Cardiac muscle cell (in vitro differentiated cells and primary cell): ENCODE measurements at places on chromosomes 4 and X. TPM values are rescaled to one million over a fixed set of nuclear protein-coding genes. Genes with fewer than 3 reads are reported as not detected.

DNA sequence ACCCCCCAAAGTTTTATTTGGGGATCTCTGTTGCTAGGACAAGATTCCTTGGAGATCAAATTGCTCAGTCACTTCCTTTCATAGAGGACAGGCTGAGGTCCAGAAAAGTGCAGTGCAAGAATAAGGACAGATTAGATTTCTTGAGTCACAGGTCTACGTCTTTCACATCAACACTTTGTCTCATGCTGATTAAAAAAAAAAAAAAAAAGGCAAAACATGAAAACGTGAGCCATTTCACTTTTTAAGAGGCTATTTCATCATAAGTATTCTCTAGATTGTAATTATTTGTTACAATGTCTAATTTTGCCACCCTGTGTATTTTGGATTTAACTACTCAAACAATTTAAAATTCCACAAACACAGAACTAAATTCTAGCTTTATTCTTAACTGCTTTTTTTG lies 647.0 kb downstream of the TRAM1L1 start:
- H3K27me3 ChIP-seq: no peaks in the 10 kb centered on the region
- no peaks in the 10 kb centered on the region for H3K4me1 ChIP-seq
- DNase-seq: no peak
- H3K4me3 ChIP-seq: no peak overlapping the region

GRCh38 chr4:102308032-102308799 lies 37.1 kb downstream of the SLC39A8 start:
- H3K4me1 ChIP-seq: no peaks in the 10 kb centered on the region
- H3K4me3 ChIP-seq: no peak overlapping the region
- H3K27me3 ChIP-seq: no peaks in the 10 kb centered on the region

- H3K27me3 ChIP-seq: no peaks in the 10 kb centered on the region
- H3K27ac ChIP-seq: no peak overlapping the region
- no peak overlapping the region for H3K4me3 ChIP-seq
- H3K4me1 ChIP-seq: no peaks in the 10 kb centered on the region
- H3K36me3 ChIP-seq: no peaks in the 10 kb centered on the region
- DNase-seq: no peak
Measured at GRCh38 chr4:171583790-171584189, 229.4 kb upstream of the GALNTL6 start.

GRCh38 chrX:6732101-6732500 lies 197.2 kb upstream of the VCX3A start:
- no peaks in the 10 kb centered on the region for H3K36me3 ChIP-seq
- H3K4me1 ChIP-seq: no peaks in the 10 kb centered on the region
- DNase-seq: no peak
- H3K4me3 ChIP-seq: no peak overlapping the region

DNA sequence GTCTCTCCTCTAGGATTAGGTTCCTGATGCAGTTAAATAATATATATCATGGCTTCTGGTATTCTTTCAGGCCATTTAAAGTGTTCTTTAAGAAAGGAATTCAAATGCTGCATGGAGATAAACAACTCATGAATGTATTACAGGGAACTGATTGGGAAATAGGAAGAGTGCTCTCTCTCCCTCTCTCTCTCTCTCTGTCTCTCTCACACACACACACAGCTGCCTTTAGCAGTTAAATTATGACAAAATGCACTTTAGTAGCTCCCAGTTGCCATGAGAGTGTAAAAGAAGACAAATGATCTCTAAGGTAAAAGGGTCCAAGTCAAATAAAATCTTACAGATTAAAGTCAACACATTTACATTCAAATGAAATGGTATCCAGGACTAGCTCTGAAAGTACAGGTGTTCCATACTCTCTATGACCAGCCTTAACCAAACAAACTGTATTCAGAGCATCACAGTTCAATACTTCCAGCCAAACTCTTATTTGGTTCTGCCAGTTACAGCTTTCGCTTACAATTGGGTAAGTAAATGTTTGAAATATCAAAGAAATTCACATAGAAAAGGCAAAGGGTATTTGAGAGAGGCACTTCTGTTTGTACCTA lies 94.7 kb upstream of the CXXC4 start:
- no peak overlapping the region for H3K4me3 ChIP-seq
- H3K27ac ChIP-seq: no peak overlapping the region
- peaks cover 26% of the 10 kb centered on the region for H3K4me1 ChIP-seq
- no peaks in the 10 kb centered on the region for H3K27me3 ChIP-seq

DNA sequence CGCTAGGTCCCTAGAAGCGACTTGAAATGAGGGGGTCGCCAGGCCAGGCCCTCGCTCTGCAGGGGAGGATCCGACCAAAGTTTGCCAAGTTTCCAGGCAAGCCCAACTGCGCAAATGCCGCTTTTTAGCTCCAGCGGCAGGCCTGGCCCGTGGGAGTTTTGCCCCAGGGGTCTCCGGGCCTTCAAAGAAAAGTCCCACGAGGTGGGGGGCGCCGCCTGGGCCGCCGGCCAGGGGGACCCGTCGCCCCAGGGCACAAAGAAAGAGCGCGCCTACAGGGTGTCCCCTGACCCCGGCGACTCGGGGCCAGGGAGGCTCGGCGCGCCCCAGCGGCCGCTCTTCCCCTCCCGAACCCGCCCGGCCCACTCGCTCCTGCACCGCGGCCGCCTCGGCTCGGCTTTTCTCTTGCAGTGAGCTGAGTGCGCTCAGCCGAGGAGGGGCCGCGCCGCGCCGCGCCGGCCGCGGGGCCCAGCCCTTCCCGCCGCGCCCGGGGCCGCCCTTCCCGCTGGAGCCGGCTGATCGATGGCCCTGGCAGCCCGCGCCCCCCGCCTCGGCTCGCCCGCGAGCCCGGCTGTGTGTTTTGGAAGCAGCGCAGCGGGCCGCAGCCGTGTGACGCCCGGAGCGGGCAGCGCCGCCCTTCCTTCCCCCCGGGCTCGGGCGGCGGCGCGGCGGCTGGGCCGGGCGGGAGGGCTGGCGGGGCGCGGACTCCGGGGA lies 754 bp upstream of the KLF3 start:
- peak overlapping the region; percentile 95 for H3K27ac ChIP-seq
- no peaks in the 10 kb centered on the region for H3K36me3 ChIP-seq
- no peaks in the 10 kb centered on the region for H3K27me3 ChIP-seq
- peaks cover 25% of the 10 kb centered on the region for H3K4me1 ChIP-seq

DNA sequence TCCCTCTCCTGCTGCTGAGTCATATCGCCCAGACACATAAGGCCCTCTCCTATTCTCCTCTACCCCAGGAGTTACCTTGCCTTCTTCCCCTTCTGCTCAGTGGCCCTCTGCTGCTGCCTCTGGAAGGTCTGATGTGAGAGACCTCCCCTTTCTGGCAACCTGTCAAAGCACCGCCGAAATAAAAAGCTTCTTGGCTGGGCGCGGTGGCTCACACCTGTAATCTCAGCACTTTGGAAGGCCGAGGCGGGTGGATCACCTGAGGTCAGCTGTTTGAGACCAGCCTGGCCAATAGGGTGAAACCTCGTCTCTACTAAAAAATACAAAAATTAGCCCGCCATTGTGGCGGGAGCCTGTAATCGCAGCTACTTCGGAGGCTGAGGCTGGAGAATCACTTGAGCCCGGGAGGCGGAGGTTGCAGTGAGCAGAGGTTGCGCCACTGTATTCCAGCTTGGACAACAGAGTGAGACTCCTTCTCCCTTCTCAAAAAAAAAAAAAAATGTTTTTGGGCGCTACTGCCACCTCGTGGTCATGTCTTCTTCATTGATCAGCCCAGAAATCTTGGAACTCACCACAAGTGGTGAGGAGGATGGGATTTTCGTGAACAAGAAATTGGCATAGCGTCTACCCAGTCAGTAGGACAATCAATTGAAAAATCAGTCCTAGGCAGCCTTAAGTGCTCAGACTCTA lies 8.6 kb upstream of the ZXDA start:
- peak; percentile 53 for DNase-seq
- H3K27me3 ChIP-seq: no peaks in the 10 kb centered on the region
- H3K27ac ChIP-seq: no peak overlapping the region
- H3K36me3 ChIP-seq: no peaks in the 10 kb centered on the region
- no peak overlapping the region for H3K4me3 ChIP-seq
- no peaks in the 10 kb centered on the region for H3K4me1 ChIP-seq

DNA sequence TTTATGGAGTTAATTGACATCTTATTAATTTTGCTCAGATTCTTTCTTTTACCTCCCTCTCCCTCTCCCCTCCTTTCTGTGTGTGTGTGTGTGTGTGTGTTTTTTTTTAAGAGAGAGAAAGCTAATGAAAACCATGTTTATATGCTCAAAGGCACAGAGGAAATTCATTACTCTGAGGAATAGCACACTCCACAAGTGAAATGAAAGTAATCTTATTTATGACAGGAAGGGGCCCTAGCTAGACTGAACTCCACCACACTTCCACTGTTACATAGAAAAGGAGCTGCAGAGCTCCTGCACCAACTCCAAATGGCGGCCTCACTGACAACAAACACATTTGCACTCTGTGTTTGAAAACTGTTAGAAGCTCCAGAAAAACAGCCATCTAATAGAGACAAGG lies 150.6 kb downstream of the RASL11B start:
- H3K27ac ChIP-seq: peak overlapping the region; percentile 38
- no peaks in the 10 kb centered on the region for H3K27me3 ChIP-seq
- DNase-seq: no peak
- no peak overlapping the region for H3K4me3 ChIP-seq

- H3K36me3 ChIP-seq: no peaks in the 10 kb centered on the region
- no peak overlapping the region for H3K27ac ChIP-seq
- no peaks in the 10 kb centered on the region for H3K27me3 ChIP-seq
Measured at GRCh38 chr4:49032440-49033161, 46.5 kb downstream of the CWH43 start.

DNA sequence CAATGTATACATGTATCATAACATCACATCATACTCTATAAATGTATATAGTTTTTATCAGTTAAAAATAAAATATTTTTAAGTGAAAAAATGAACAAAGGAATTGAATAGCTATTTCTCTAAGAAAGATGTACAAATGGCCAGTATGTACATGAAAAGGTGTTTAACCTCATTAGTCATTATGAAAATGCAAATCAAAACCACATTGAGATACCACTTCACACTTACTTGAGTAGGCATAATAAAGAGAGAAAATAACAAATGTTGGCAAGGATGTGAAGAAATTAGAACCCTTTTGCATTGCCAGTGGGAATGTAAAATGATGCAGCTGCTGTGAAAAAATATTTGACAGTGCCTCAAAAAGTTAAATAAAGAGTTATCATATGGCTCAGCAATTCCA lies 95.5 kb downstream of the IRS4 start:
- no peak for DNase-seq
- no peak overlapping the region for H3K4me3 ChIP-seq
- H3K27me3 ChIP-seq: no peaks in the 10 kb centered on the region
- no peak overlapping the region for H3K27ac ChIP-seq
- peaks cover 11% of the 10 kb centered on the region for H3K36me3 ChIP-seq

DNA sequence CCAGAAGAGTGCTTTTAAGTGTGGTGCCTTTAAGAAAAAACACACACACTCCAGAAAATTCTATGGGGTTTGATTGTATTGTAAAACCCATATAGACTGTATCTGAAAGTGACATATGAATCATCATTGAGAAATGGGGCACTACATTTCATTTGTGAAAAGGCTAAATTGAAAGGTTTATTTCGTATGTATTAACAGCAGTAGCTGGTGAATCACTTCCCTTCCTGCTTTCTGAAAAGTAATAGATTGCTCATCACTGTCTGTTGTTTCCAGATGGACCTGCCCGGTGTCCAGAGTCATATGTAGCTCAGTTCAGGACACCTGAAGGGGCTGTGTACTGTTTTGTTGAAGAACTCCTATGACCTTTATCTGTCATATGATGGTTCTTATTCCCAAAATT lies 28.1 kb upstream of the HPRT1 start:
- no peaks in the 10 kb centered on the region for H3K27me3 ChIP-seq
- peak; percentile 21 for DNase-seq
- H3K27ac ChIP-seq: no peak overlapping the region
- H3K36me3 ChIP-seq: peaks cover 30% of the 10 kb centered on the region

DNA sequence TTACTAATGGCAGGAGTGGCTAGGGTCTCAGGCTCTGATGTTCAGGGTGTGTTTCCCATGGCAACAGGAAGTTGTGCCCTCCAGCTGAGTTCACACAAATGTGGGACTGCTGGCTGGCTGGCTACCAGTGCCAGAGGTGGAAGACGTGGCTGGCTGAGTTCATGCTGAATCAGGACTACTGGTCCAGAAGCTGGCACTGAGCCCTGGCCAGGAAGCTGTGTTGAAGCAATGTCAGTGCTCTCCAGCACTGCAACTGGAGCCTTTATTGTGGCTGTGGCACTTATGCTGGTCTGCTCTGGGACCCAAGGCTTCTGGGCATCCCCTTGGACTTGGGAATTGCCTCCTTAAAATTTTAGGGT lies 42.0 kb upstream of the ZXDA start:
- DNase-seq: no peak
- no peaks in the 10 kb centered on the region for H3K36me3 ChIP-seq
- H3K27me3 ChIP-seq: no peaks in the 10 kb centered on the region

- no peaks in the 10 kb centered on the region for H3K27me3 ChIP-seq
- DNase-seq: no peak
- no peak overlapping the region for H3K27ac ChIP-seq
- no peak overlapping the region for H3K4me3 ChIP-seq
- H3K4me1 ChIP-seq: no peaks in the 10 kb centered on the region
- no peaks in the 10 kb centered on the region for H3K36me3 ChIP-seq
Measured at GRCh38 chr4:25590171-25590570, 65.5 kb upstream of the SLC34A2 start.

DNA sequence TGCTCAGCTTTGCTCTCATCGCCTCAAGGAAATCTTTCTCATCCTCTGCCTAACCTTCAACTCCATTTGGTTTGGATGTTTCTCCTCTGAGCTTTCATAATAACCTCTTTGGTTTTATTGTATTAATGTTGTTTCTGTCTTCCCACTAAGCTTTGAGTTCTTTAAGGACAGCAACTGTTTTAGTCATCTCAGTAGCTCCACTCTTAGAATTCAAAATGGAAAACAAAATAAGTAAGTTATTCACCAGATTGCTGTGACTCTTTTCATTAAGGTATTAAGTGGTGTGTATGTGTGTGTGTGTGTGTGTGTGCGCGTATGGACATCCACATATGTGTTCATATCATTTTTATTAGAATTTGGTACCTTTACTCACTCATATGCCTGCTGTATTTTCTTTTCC lies 279.2 kb upstream of the BOD1L1 start:
- no peak for DNase-seq
- H3K36me3 ChIP-seq: no peaks in the 10 kb centered on the region
- H3K4me3 ChIP-seq: no peak overlapping the region
- no peaks in the 10 kb centered on the region for H3K4me1 ChIP-seq

- no peaks in the 10 kb centered on the region for H3K27me3 ChIP-seq
- H3K4me1 ChIP-seq: peaks cover 43% of the 10 kb centered on the region
- DNase-seq: no peak
- H3K27ac ChIP-seq: peak overlapping the region; percentile 85
- H3K4me3 ChIP-seq: no peak overlapping the region
Measured at GRCh38 chr4:52945326-52945898, 83.3 kb downstream of the RASL11B start.

Gene SPANXA2
- not detected in 2 replicates for total RNA-seq
